ENCODE measurements at places on chromosomes 6 and 20. TPM values are rescaled to one million over a fixed set of nuclear protein-coding genes. Genes with fewer than 3 reads are reported as not detected.
A peak's percentile ranks its signal among the peaks of the same experiment; 100 is the strongest.

The PLCB4 gene
- 33.4 TPM for total RNA-seq

The DBNDD2 gene
- 177 TPM for total RNA-seq

The KIAA1755 gene
- total RNA-seq = 8.0 TPM

The PKIB gene
- total RNA-seq = 1.0 TPM

The EBF4 gene
- 6.5 TPM for total RNA-seq

The POPDC3 gene
- total RNA-seq = 34.5 TPM

The RNF144B gene
- 20.0 TPM for total RNA-seq

The RAB32 gene
- total RNA-seq = 16.0 TPM

The TMEM74B gene
- 6.4 TPM for total RNA-seq

The NKX2-2 gene
- total RNA-seq = not detected

GRCh38 chr6:36805917-36806316 is 33.3 kb downstream of the CPNE5 start:
- DNase-seq = no peak

DNA sequence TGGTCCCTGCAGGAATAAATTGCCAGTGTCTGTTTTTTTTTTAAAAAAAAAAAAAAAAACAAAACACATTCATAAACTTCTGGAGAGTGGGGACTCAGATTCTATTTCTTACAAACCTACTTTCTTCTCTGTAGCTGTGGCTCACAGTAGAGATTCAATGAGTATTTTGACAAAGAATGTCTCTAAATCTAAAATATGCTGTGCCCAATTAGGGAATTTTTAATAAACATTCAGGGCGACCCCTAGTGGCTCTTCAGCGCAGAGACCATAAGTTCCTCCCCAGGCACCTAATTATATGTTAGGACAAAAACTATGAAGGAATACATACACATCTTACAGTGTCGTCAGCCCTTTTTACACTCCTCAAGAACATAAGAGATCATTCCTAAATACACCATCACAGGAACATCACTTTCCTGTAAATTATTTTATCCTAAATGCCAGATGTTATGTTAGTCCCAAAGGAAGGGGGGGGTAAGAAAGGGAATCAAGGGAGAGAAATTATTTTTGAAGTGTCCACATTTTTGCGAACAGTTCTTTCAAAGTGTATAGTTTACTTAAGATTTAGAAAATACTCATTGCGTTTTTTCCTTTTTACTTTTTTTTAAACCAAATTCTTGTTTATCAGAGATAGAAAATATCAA is 21.8 kb upstream of the NAA20 start:
- no peak for DNase-seq

- DNase-seq = no peak
These were observed 167.7 kb downstream of the SIM1 start for GRCh38 chr6:100296810-100297544.

DNA sequence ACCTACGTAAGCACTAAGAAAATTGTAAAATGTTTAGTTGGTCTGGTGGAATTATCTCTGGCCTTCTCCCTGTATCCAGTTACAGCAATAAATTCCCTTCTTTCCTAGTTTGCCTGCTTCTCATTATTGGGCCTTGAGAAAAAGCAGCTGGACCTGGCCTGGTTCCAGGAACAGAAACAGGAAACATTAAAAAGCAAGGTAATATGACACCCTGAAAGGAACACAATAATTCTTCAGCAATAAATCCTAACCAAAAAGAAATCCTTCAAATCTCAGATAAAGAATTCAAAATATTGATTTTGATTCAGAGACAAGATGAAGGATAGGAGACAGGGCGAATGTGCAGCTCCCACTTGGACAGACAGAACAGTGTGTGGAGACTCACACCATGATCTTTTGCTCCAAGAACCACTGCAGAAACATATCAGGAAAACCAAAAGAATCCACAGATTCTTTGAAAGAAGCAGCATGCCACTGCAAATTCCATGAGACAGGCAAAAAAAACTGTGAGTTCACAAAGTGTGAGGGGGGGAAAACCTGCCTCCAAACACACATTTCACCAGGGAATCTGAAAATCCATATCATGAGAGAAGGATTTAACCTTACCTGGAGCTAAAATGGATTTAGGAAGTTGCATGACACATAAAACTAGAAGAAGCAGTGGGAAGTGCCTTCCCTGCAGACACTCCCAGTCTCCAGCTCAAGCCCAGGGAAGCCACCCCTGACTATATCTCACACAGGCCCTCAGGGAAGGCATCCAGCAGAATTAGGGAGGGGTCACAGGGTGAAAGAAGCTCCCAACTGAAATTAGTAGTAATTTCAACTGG is 28.9 kb downstream of the TREM1 start:
- DNase-seq = no peak

- DNase-seq = no peak
These were observed 63.7 kb upstream of the CCN6 start for GRCh38 chr6:111990214-111990613.

DNA sequence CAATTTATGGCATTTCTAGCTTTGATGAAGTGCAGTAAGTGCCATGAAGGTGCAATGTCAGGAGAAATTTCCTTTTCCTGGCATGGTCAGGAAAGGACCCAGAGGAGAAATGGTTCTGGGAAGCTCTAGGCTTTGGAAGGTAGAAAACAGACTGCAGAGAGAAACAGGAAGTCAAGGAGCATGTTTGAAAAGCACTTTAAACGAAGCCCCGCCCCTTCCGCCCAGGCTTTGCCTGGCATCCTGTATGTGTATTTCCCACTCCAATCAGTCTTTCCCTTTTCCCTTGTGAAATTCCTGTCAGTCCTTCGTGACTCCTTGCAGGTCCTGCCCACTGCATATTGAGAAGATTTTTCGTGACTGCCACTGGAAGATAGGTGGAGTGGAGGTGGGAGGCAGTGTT is 320.9 kb upstream of the SASH1 start:
- DNase-seq = no peak

GRCh38 chr6:33761922-33762629 is 15.4 kb upstream of the IP6K3 start:
- DNase-seq = peak; percentile 67

DNA sequence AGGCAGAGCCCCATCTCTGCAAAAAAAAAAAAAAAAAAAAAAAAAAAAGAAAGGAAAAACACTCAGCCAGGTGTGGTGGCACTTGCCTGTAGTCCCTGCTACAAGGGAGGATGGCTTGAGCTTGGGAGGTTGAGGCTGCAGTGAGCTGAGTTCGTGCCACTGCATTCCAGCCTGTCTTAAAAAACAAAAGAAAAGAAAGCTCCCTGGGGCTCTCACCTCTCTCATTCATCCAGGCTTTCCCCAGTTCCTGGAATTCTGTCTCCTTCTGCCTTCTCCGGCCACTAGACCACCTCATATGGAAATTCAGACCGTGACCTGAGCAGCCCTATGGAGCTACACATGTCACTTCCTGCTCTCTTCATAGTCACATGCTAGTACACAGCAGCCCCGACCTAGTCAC is 101.1 kb upstream of the TAB2 start:
- DNase-seq = no peak

- no peak for DNase-seq
These were observed 199.0 kb downstream of the ARHGAP18 start for GRCh38 chr6:129510950-129511349.

DNA sequence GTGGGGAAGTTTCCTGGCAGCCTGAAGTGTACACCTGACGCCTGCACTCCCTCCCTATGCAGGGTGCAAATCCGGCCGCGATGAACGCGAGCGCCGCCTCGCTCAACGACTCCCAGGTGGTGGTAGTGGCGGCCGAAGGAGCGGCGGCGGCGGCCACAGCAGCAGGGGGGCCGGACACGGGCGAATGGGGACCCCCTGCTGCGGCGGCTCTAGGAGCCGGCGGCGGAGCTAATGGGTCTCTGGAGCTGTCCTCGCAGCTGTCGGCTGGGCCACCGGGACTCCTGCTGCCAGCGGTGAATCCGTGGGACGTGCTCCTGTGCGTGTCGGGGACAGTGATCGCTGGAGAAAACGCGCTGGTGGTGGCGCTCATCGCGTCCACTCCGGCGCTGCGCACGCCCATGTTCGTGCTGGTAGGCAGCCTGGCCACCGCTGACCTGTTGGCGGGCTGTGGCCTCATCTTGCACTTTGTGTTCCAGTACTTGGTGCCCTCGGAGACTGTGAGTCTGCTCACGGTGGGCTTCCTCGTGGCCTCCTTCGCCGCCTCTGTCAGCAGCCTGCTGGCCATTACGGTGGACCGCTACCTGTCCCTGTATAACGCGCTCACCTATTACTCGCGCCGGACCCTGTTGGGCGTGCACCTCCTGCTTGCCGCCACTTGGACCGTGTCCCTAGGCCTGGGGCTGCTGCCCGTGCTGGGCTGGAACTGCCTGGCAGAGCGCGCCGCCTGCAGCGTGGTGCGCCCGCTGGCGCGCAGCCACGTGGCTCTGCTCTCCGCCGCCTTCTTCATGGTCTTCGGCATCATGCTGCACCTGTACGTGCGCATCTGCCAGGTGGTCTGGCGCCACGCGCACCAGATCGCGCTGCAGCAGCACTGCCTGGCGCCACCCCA is 1.2 kb downstream of the GPR6 start:
- no peak for DNase-seq

DNA sequence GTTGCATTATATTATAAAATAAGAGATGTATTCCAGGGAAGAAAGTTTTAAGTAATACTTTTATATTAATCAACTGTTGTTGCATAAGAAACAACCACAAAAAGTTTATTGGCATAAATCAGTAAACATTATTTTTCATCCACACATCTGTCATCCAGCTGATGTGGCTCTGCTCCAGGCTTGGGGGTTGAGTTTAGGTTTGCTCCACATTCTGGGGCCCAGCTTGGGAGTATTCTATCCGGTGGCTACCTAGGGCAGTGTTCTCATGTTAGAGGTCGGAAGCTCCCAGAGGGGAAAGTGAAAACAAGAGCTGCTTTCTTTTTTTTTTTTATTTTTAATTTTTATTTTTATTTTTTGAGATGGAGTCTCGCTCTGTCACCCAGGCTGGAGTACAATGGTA is 728.4 kb upstream of the FLRT3 start:
- DNase-seq = no peak

- DNase-seq = no peak
These were observed 23.6 kb downstream of the MBOAT1 start for GRCh38 chr6:20188630-20189075.

GRCh38 chr6:9564021-9564420 is 850.9 kb downstream of the TFAP2A start:
- no peak for DNase-seq

DNA sequence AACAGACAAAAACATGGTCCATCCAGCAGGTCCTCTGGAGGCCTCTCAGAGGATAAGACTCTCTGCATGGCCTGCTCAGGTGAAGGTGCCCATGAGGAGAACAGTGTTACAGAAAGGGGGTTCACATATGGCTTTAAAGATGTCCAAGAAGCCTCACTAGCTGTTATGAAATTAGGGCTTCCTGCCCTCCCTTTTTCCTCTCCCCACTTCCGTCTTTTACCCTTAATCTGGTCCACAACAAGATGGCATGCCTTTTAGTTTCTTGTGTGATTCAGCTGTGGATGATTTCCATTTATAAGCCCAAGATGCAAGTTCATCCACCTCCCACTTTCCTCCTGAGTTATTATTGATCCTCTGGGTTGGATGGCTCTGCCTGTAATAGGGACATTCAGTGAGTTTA is 14.0 kb downstream of the GCNT2 start:
- DNase-seq = no peak

GRCh38 chr6:144153260-144153659 is 2.9 kb downstream of the STX11 start:
- DNase-seq = no peak

DNA sequence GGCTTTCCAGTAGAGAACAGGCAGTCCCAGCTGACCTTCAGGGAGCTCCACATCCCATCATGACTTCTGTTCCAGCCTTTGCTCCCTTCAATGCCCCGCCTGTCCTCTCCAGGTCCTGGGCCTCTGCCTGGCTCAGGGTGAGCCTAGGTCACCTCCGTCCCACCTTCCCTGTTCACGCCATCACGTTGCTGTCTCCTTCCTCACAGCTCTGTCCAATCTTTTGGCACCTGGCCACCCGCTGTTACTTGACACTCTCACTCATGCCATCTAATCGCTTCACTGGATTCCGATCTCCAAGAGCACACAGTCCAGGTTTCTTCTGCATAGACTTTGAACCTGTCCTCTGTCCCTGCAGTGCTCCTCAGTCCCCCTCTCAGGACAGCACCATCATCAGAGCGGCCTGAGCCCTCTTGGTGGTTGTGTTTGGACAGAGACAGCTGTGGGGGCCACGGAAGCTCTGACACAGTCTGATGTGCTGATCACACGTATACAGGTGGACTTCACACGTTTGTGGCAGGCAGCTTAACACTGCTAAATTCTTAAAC is 34.7 kb upstream of the TIAM2 start:
- DNase-seq = peak; percentile 44

- no peak for DNase-seq
These were observed 766.4 kb upstream of the DEFB115 start for GRCh38 chr20:30491016-30491415.

- no peak for DNase-seq
These were observed 12.7 kb downstream of the STXBP5 start for GRCh38 chr6:147216915-147217314.

- no peak for DNase-seq
These were observed 46.1 kb upstream of the DSN1 start for GRCh38 chr20:36819659-36820058.

DNA sequence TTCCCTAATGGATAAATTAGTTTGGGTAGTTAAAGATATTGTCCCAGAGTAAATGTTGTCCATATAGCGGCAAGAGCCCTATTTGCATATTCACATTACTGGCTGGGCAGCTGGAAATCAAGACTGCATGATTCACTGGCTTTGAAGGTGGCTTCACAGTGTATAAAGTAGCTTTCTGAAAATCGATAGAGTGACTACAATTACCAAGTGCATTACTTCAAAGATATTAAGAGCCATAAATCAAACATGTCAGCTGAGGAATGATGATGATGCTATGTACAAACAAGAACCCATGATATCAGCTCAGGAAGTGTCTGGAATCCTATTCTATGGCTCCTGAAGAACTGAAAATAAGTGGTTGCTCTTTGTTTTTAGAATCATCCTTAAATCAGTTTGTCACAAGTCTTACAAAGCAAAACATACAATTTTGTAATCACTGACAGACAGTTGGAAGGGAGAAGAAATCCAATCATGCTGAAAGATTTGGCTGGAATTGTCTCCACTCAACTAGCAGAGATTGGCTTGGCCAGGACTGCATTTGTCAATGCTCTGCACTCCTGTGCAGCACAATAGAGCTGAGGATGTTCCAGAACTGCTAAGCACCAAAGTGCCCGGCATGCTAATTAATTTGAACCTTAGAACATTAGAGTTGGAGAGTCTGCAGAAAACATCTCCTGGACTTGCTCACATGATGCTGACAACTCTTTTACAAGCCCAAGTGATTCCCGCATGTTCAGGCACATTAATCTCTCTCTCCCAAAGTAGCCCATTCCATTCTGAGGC is 77.9 kb upstream of the B3GAT2 start:
- no peak for DNase-seq
